Right ventricle myocardium inferior (tissue), 1 donor: ENCODE measurements at places on chromosomes 4 and X.
A peak's percentile ranks its signal among the peaks of the same experiment; 100 is the strongest.

DNA sequence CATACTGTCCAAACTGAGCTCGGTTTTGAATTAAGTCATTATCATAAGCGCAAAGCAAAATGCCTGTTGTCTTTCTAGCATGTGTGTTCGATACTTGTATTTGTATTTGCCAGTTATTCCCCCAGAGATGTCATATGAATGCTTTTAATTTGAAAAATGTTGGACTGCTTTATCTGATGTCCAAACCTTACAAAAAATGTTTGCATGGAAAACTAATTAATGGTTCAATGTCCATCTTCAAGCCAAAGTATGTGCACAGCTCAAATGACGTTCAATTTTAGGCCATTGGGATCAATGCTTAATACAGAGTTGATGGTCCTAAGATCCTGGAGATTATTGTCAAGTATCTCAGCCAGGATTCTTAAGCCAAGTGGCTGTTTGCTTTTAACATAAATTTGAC is 17.2 kb upstream of the HPGDS start:
- no peak for DNase-seq

- no peak for DNase-seq
Observed at GRCh38 chr4:53781629-53782457, 190.6 kb upstream of the LNX1 start.

- DNase-seq, result no peak
Observed at GRCh38 chr4:125676156-125676555, 361.4 kb downstream of the FAT4 start.

DNA sequence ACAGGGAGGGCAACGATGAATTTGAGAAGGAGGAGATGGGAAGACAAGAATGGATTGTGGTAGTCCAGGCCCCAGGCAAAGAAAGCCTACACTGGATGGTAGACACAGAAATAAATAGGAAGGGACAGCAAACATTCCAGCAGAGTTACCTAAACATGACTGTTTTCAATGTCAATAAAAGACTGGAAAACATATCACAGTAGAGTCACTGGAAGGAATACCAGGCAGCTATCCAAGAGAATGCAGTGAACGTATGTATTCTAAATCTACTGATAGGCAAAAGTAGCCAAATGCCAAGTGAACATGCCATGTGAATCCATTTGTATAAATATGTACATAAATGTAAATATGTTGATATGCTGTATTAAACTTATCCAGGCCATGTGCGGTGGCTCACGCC is 183.0 kb downstream of the PALLD start:
- DNase-seq, result no peak

- no peak for DNase-seq
Observed at GRCh38 chr4:150063128-150063527, 15.1 kb upstream of the DCLK2 start.

DNA sequence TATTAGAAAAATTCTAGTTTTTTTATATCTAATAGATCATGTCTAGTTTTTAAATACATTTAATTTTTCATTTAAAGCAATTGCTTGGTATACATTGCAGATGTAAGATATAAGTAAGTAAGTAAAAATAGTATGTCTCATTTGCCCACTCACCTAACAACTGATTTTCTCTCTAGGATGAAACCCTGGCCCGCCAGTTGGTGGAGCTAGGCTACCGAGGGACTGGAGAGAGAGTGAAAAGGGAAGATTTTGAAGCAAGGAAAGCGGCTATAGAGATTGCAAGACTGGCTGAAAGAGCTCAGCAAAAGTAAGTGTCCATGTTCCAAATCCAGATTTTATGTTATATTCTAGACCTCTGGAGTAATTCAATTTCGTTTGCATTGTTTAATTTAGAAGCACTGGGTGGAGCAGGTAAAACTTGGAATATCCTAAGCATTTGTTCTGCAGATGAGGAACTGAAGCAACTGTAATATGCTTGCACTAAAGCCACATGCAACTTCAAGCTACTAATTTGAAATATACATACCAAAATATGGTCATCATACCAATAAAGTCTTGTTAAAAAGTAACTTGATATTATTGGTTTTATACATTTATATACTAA is 27.1 kb downstream of the CFAP299 start:
- DNase-seq, result no peak

GRCh38 chr4:101292214-101292613 is 55.1 kb downstream of the PPP3CA start:
- no peak for DNase-seq

DNA sequence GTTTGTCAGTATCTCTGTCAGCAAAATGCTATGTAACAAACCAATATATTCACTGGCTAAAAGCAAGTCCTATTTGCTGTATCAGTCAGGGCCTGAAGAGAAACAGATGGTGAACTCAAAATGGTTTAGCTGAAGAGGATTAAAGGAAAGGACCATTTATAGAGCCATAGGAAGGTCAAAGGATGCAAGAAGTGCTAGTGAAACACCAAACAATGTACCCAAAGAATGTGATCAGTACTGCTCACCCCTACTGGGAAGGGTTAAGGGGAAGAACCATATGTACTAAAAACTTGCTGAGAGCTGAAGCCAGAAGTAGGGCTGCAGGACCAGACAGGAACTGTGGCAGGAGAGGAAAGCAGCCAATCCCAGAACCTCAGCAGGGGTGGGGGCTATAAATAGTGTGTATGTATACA is 479.3 kb downstream of the INPP4B start:
- no peak for DNase-seq

DNA sequence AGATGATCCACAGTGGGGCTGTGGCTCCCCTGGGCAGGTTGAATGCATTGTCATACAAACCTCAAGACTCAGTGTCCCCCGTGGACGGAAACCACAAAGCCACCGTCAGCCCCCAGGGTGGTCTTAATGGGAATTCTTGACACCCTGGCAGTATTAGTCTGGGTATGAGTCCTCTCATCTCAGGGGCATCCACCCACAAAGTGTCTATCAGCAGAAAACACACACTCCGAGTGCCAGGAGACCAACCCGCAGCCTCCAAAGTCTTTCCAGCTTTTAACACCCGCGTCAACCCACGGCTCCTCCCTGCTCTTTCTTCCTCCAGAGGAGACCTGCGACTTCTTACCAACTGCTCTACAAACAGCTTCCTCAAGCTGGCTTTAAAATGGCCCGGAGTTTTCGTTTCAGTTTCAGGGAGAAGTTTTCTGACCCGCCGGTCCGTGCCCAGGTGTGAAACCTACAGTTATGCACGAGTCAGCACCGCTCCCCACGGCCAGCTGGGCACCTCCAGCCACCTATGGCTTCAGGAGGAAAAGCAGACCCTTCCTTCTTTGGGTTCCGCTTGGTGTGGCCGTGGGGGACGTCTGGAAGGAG is 14.4 kb upstream of the ASMTL start:
- DNase-seq, result peak; percentile 67

DNA sequence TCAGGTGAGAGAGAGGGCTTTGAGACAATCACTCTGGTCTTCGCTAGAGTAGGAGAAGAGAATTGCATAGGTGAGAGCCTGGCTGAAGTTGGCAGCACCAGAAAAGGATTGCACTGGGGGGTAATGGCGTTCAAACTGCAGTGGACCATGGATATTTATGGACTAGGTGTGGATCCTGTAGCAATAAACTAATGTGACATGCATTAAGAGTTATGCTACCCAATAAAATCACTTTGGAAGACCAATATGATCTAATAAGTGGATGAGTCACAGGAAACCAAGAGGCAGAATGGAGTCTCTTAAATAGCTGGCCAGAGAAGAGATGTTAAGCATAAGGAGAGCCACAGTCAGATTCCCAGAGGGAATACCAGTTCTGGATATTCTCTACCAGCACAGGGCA is 259.8 kb downstream of the FBXO8 start:
- no peak for DNase-seq

- DNase-seq, result no peak
Observed at GRCh38 chrX:153887385-153887784, 1.4 kb upstream of the L1CAM start.

DNA sequence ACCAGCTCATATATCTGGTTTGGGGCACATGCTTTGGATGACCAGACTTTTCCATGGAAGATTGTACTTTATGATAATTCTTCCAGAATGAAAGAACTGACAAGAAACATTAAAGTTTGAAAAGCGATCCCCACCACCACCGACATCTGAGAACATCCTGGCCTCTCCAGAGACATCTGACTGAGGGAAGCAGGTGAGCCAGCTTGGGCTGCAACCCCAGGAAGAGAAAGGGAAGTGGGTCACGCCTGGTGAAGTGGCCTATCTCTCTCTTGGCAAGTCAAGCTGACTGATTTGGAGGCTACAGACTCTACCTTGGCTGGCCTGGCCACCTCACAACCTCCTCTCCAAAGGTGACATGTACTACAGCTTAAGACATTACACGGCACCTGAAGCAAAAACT is 20.7 kb downstream of the PARM1 start:
- no peak for DNase-seq

DNA sequence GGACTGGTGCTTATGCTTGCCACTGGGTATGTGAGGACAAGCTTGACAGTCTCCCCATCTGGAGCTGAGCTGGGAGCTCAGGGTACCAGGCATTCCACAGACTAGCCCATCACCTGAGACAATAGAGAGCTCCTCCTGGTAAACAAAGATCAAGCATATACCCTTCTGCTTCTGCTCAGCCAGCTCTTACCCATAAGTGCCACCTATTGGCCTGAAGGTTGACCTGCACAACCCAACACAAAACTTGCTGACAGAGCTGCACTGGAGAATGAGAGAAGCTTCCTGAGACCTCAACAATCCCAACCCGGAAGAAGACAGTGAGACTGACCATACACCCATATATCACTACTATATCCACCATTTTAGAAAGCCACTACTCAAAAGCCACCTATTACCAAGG is 1049.2 kb upstream of the INTU start:
- no peak for DNase-seq

DNA sequence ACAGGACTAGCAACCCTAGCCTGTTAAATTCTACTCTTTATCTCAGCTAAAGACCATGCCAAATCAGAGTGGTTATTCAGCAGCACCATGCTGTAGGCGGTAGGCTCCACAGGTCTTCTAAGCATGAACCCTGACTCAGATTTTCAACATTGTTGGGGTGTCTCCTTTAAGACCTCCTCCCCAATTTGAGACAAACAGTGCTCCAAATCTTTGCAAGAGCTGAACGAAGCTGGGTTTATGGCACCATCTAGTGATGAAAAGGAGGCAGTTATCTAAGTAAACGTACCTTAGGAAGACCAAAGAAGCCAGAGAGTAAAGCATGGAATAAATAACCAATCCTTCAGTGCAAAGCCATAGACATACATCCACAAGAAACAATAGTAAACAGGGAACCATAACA is 334.5 kb upstream of the SLC7A11 start:
- no peak for DNase-seq

GRCh38 chr4:70062000-70062399 is 11.8 kb downstream of the HTN1 start:
- DNase-seq, result no peak

DNA sequence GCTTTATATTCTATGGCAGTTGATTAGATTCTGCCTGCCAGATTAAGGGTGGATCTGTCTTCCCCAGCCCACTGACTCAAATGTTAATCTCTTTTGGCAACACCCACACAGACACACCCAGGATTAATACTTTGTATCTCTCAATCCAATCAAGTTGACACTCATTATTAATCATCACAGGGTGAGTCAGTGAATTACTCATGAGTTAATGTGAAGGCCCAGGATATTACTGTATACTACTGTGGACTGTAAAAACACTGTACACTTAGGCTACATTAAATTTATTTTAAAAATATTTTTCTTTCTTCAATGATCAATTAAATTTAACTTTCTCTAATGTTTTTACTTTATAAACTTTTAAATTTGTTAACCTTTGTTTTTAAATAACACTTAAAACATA is 87.7 kb downstream of the NAP1L3 start:
- DNase-seq, result no peak

- DNase-seq, result no peak
Observed at GRCh38 chr4:7270121-7270520, 77.8 kb downstream of the SORCS2 start.

- no peak for DNase-seq
Observed at GRCh38 chrX:97328853-97329390, 445.2 kb downstream of the RPA4 start.

DNA sequence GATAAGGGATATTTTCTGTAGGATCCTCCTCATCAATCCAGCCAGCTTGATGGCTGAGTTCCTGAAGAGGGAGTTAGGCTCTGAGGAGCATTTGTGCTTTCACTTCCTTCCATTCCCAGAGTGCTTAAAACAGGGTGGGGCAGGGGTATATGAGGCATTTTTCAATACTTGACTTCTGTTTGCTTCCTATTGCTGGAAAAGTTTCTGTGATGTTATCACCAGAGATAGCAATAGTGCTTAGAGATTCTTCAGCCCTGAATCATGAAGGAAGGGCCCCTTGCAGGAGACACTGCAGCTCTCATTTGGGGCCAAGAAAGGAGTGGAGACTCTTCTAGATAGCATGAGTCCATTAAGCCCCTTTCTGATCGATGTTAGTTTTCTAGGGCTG is 166.7 kb upstream of the RPS6KA3 start:
- no peak for DNase-seq

- DNase-seq, result no peak
Observed at GRCh38 chr4:114599231-114599902, 760 bp downstream of the UGT8 start.

DNA sequence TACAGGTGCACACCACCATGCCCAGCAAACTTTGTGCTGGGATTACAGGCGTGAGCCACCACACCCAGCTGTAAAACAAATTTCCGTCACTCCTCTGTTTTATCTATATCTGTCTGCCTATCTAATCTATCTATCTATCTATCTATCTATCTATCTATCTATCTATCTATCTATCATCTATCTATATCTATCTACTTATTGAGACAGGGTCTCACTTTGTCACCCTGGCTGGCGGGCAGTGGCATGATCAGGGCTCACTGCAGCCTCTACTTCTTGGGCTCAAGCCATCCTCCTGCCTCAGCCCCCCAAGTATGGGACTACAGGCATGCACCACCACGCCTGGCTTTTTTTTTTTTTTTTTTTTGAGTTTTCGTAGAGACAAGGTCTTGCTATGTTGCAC is 20.6 kb downstream of the AKAP14 start:
- no peak for DNase-seq

DNA sequence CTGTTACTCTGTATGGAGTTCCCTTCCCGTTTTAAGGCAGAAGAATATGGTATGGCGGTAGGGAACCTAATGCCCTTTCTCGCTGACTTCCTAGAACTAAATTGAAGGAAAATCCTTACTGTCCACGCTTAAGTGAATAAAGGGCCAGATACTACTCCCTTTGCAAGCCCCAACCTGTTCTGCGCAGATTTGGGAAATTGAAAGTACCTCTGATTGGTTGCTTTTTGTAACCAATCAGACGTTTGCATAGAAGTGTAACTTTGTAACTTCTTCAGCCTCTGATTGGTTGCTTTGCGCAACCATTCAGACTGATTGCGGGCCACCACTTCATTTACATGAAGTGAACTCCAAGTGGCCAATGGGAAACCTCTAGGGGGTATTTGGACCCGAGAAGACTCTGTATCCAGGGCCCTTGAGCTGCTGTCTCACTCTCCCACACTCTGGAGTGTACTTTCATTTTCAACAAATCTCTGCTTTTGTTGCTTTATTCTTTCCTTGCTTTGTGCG is 1.2 kb upstream of the TMEM33 start:
- DNase-seq, result no peak

- DNase-seq, result no peak
Observed at GRCh38 chrX:33156152-33156726, 55.1 kb downstream of the DMD start.

- DNase-seq, result no peak
Observed at GRCh38 chrX:2314831-2315365, 185.9 kb downstream of the DHRSX start.

GRCh38 chr4:143403553-143403820 is 66.8 kb downstream of the GAB1 start:
- DNase-seq, result no peak

GRCh38 chr4:114149-114548 is 10.2 kb upstream of the ZNF718 start:
- DNase-seq, result no peak
